Activated T-cell treated with anti-CD3 and anti-CD28 coated beads, Interleukin-2, amount 50 U/mL, for 72 hours (primary cell): ENCODE measurements at places on chromosomes 11 and 22. TPM values are rescaled to one million over a fixed set of nuclear protein-coding genes. Genes with fewer than 3 reads are reported as not detected.

The HTATIP2 gene
- 82.4 TPM for total RNA-seq

- DNase-seq, result no peak
- H3K27me3 ChIP-seq, result peaks cover 41% of the 10 kb centered on the region
- peaks cover 9% of the 10 kb centered on the region for H3K4me1 ChIP-seq
- H3K27ac ChIP-seq, result no peak overlapping the region
- no peak overlapping the region for H3K4me3 ChIP-seq
- H3K36me3 ChIP-seq, result no peaks in the 10 kb centered on the region
Measured at GRCh38 chr11:66722745-66723651, 6.0 kb downstream of the SPTBN2 start.

- H3K27ac ChIP-seq, result no peak overlapping the region
- no peaks in the 10 kb centered on the region for H3K27me3 ChIP-seq
- H3K4me3 ChIP-seq, result no peak overlapping the region
Measured at GRCh38 chr11:30758012-30758411, 171.9 kb upstream of the MPPED2 start.

GRCh38 chr11:16125796-16126195, 230.6 kb downstream of the SOX6 start:
- no peaks in the 10 kb centered on the region for H3K27me3 ChIP-seq
- DNase-seq, result no peak
- H3K4me3 ChIP-seq, result no peak overlapping the region
- H3K27ac ChIP-seq, result no peak overlapping the region
- no peaks in the 10 kb centered on the region for H3K4me1 ChIP-seq

The ADM2 gene
- 28.8 TPM for total RNA-seq

The ZNF214 gene
- 0.10 TPM for total RNA-seq

GRCh38 chr11:66639066-66639813, 737 bp downstream of the RBM4 start:
- peak overlapping the region; percentile 85 for H3K27ac ChIP-seq
- peak; percentile 22 for DNase-seq
- peak overlapping the region; percentile 97 for H3K4me3 ChIP-seq

DNA sequence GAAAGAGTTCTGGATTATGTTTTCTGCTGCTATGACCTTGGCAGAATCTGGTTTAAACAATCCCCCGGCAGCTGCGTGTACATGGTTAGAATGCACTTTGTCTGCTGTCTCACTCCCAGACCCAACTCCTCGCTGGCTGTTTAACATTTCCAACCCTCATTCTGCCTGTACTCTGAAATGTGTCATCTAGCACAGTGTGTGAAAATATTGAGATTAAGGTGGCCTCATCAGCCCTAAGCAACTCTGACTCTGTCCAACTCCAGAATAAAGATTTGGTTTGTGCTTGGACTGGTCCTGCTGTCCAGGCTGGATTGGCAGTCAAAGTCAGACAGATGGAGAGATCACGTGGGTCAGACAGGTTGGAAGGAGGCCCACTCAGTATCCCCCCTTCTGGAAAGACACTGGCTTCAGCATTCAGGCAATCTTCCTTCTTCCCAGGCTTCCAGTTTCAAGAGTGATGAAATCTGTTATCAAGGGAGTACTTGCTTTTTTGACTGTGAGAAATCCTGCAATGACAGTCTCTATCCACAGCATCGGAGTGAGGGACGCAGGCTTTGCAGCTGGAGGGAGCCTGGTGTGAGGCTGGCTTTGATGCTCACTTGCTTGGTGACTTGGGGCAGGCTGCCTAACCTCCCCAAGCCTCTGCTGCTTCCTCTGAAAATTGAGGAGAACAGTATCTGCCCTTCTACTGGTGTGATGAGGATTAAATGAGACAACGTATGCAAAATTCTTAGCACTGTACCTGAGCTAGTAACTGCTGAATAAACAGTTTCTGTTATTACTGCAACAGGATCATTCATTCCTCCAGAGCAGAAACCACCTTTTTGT, 29.8 kb downstream of the ABTB2 start:
- H3K36me3 ChIP-seq, result no peaks in the 10 kb centered on the region
- peaks cover 46% of the 10 kb centered on the region for H3K27me3 ChIP-seq
- no peak overlapping the region for H3K4me3 ChIP-seq
- no peaks in the 10 kb centered on the region for H3K4me1 ChIP-seq
- DNase-seq, result no peak
- no peak overlapping the region for H3K27ac ChIP-seq

DNA sequence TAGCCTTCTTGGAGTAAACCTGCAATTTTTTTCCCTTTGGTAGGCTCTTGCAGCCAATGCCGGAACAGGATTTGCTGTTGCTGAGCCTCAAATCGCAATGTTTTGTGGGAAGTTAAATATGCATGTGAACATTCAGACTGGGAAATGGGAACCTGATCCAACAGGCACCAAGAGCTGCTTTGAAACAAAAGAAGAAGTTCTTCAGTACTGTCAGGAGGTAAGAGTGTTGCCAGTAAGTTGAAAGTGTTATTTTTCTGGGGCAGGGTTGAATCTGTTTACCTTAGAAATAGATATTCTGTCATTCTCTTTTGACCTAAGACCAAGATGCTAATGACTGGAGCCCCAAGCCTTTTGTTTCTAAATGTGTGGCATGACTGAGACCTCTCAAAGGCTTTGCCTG, 39.7 kb downstream of the APLP2 start:
- H3K27me3 ChIP-seq, result no peaks in the 10 kb centered on the region
- DNase-seq, result no peak
- H3K27ac ChIP-seq, result no peak overlapping the region

DNA sequence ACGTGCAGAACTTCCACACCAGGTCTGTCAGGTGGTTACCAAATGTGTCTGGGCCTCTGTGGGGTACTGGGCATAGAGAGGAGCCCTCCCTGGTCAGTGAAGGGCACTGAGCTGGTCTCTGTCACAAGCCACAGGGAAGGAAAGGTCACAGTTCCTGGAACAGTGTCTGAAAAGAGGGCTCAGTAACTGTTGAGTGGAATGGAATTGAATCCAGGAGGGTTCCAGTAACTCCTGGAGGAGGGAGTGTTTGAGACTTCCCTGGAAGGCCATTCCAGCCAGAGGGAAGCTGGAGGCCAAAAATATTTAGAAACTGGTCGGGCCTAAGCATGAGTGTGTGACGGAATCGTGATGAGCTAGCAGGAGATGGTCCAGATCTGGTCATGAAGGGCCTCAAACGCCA, 7.9 kb downstream of the ACTN3 start:
- H3K27me3 ChIP-seq, result peaks cover 13% of the 10 kb centered on the region
- H3K4me1 ChIP-seq, result peaks cover 6% of the 10 kb centered on the region
- no peaks in the 10 kb centered on the region for H3K36me3 ChIP-seq
- no peak overlapping the region for H3K27ac ChIP-seq

The MMP13 gene
- not detected for total RNA-seq

DNA sequence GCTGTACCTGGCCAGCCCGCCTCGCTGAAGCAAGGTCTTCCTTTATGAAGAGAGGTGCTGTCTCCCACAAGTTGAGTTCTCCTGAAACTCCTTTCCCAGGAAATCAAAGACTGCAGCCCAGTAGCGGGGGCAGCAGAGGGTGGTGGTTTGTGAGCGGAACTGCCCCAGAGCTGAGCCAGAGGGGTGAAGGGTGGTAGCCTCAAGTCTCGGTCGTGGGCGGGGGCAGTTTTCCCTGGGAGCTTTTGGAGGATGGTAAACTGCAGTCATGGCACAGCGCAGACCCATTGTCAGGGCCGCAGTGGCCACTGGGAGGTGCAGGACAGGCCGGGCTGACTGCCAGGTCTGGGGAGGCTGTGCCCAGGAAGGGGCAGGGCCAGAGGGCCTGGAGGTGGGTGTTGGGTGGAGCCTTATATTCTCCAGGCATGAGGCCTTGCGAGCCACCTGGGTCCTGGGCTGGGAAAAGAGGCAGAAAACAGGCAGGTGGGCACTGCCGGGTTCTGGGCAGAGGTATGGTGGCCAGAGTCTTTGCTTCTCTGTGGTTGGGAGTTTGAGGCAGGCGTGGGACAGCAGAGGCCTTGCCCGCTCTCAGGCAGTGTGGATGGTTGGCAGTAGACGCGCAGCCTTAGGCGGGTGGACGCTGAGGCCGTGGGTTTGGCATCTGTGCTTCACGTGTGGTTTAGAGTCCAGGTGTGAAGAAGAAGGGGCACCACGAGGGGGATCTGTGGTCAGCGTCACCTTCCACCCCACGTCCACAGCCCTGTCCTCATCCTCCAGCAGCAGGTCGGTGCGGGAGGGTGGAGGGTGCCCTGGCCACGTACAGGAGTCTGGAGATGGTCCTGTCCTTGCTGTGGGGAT, 1176.4 kb downstream of the BRD1 start:
- H3K36me3 ChIP-seq, result no peaks in the 10 kb centered on the region
- no peak overlapping the region for H3K4me3 ChIP-seq
- H3K27ac ChIP-seq, result no peak overlapping the region
- DNase-seq, result no peak
- no peaks in the 10 kb centered on the region for H3K4me1 ChIP-seq

DNA sequence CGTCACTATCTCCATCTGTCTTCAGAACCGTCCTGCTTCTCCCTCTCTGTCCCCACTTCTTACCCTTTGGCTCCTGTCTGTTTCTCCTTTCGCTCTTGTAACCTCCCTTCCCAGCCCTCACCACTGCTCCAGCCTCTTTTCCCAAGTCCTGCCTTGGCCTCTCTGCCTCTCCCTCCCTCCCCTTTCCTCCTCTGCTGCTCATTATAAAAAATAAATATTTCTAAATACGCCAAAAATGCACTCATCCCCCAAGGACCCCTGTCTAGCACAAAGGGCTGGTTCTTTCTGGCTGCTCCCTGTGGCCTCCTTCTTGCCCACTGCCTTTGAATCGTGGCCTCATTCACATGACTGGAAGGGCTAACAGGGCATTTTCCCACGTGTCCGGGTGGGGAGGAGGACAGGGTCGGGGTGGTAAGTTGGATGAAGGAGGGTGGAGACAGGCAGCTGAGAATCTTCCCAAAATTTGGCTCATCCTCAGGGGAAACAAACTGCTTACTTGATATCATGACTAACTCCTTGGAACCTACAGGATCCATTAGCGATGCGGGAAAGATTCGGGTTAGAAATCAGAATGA, 26.4 kb upstream of the OAF start:
- H3K4me3 ChIP-seq, result no peak overlapping the region
- peaks cover 28% of the 10 kb centered on the region for H3K27me3 ChIP-seq
- DNase-seq, result no peak
- peaks cover 10% of the 10 kb centered on the region for H3K4me1 ChIP-seq

The SCUBE2 gene
- 0.37 TPM for total RNA-seq

- H3K4me3 ChIP-seq, result no peak overlapping the region
- no peak for DNase-seq
- H3K27me3 ChIP-seq, result no peaks in the 10 kb centered on the region
- H3K36me3 ChIP-seq, result no peaks in the 10 kb centered on the region
Measured at GRCh38 chr22:23325183-23325582, 144.9 kb downstream of the BCR start.

DNA sequence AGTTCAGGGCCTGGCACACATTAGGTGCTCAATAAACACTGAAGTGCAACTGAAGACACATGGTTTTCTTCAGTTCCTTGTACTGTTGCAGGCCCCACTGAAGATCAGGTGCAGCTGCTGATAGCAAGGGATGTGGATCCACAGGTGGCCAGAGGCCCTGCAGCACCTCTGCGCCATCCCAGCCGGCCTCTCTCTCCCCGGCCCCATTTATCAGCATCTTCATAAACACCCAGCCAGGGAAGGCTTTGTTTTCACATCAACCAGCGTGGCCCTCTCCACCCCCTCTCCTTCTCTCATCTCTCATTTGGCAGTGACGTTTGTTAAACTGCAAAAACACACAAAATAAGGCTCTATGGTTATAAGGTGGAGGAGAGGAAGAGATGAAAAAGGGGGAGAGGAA, 528.8 kb downstream of the BUD13 start:
- no peak overlapping the region for H3K27ac ChIP-seq
- no peaks in the 10 kb centered on the region for H3K27me3 ChIP-seq

The SLN gene
- not detected for total RNA-seq

- peaks cover 4% of the 10 kb centered on the region for H3K27me3 ChIP-seq
- no peak for DNase-seq
- peaks cover 30% of the 10 kb centered on the region for H3K4me1 ChIP-seq
- H3K36me3 ChIP-seq, result no peaks in the 10 kb centered on the region
- no peak overlapping the region for H3K27ac ChIP-seq
- peak overlapping the region; percentile 49 for H3K4me3 ChIP-seq
Measured at GRCh38 chr11:844693-845644, 2.3 kb downstream of the TSPAN4 start.

DNA sequence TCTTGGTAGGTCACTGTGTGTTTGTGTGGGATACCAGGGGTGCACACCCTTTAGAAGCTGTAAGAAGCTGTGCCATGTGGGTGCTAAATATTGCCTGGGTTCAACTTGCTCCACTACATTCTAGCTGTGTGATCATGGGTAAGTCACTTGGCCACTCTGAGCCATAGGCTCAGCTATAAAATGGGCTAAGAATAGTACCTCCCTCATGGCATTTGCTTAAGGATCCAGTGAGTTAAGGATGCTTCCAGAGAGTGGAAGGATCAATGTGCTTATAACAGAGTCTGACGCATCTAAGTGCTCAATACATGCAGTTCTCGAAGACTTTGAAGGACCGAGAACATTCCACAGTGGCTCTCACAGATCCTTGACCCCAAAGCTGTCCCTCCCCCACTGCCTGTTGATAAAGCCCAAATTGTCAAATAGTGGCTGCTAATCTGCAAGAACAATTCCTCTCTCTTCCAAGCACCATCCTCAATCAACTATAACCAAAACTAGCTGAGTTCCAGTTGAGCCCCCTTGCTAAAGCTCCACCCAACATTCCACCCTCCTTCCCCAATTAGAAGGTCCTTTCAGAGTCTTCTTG, 13.2 kb upstream of the TMPRSS6 start:
- no peaks in the 10 kb centered on the region for H3K27me3 ChIP-seq
- H3K4me1 ChIP-seq, result peaks cover 92% of the 10 kb centered on the region
- H3K27ac ChIP-seq, result peak overlapping the region; percentile 99
- no peak for DNase-seq

The UBQLN3 gene
- total RNA-seq, result not detected

- no peak overlapping the region for H3K27ac ChIP-seq
- no peak for DNase-seq
- no peaks in the 10 kb centered on the region for H3K27me3 ChIP-seq
Measured at GRCh38 chr11:104043678-104044239, 7.3 kb downstream of the DDI1 start.
